ENCODE measurements at places on chromosomes 7 and 10.
A peak's percentile ranks its signal among the peaks of the same experiment; 100 is the strongest.

DNA sequence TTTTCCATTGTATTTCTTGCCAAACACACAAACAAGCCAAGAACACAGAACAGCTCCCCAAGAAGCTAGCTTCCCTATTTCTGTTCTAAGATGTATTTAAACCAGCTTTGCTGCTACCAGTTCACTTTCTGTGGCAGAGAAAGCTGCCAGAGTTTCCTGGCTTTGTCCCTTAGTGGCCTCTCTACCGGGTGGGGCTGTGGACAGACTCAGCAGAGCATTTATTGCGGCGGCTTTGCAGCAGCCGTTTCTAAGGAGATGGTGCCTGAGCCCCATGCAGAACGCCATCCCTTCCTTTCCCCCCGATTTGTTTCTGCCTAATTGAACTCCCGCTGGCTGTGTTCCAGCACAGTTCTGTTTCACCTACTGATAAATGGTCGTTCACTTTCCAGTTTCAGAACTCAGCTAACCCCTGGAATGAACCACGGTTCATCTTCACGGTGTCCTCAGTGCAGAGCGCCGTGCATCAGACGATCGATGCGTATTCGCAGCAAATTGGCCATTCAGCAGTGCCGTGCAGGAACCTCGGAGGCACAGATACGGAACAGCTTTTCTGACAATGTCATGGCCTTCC lies 33.8 kb upstream of the SFMBT2 start:
- no peak for DNase-seq

GRCh38 chr10:109126016-109126415 lies 797.3 kb downstream of the XPNPEP1 start:
- no peak for DNase-seq

- DNase-seq = no peak
Observed at GRCh38 chr7:30731581-30731980, 20.4 kb upstream of the INMT start.

- DNase-seq = no peak
Observed at GRCh38 chr7:2725178-2726105, 37.4 kb downstream of the AMZ1 start.

DNA sequence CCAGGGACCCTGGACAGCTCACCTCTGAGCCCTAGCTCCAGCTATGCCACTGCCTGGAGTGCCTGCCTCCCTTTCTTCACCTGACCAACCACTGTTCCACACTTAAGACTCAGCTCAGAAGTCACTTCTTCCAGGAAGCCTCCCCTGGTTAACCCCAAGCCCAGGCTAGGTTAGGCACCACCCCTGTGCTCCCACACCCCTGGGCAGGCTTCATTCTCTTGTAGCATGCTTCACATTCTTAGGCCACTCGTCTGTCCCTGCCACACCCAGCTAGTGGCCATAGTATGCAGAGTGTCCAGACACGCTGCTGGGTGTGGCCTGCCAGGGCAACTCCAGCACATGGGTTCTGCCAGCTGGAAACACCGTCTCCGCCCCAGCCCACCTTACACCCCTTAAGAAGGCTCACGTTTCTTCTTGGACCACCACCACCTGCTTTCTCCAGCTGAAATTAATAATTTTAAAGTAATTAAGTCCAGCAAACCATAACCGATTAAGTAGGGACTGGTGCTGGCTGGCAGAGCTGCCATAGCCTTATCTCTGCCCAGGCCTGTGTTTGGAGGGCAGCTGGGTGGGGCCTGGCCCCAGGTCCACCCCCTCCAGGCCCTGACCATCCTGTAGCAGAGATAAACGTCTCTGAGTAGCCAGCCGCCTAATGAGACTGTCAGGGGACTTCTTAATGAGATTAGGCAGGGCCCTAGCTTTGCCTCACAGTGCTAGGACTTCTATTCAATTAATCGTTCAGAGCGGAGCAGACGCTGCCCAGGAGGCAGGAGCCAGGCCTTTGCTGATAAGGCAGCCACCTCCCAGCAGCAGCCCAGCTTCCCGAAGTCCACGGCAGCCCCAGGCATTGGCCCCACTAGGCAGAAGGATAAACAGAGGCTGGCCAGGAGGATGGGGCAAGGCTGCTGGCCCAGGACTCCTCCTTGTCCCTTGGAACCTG lies 20.5 kb downstream of the GRID1 start:
- DNase-seq = no peak

DNA sequence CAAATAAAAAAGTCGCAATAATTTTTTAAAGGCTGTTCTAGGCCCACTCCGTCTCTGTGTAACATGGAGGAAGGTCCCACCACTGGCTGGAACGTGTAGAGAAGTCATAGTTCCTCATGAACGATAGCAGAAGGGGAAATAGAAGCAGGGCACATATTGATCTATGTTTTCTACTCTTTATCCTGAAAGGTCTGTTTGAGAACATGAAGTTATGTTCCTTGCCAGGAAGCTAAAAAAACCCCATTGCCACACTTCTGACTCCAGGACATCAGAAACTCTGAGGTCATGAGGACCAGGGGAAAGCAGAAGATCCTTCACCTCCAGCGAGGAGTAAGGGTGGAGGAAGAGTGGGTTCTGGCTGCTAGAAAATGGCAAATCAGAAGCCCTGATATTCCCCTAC lies 10.8 kb downstream of the ANKRD22 start:
- no peak for DNase-seq

DNA sequence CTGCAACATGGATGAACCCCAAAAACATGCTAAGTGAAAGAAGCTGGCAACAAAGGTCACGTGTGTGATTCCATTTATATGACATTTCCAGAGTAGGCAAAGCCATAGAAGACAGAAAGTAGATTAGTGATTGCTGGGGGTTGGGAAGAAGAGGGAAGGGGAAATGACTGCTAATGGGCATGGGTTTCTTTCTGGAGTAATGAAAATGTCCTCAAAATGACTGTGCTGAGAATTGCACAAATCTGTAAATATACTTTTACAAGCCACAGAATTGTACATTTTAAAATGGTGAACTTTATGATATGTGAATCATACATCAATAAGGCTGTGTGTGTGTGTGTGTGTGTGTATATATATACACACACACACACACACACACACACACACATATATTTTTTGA lies 15.8 kb downstream of the MMS19 start:
- no peak for DNase-seq

- DNase-seq = no peak
Observed at GRCh38 chr7:55432506-55432905, 67.4 kb downstream of the LANCL2 start.

GRCh38 chr7:54664235-54665228 lies 94.5 kb downstream of the SEC61G start:
- DNase-seq = peak; percentile 38

DNA sequence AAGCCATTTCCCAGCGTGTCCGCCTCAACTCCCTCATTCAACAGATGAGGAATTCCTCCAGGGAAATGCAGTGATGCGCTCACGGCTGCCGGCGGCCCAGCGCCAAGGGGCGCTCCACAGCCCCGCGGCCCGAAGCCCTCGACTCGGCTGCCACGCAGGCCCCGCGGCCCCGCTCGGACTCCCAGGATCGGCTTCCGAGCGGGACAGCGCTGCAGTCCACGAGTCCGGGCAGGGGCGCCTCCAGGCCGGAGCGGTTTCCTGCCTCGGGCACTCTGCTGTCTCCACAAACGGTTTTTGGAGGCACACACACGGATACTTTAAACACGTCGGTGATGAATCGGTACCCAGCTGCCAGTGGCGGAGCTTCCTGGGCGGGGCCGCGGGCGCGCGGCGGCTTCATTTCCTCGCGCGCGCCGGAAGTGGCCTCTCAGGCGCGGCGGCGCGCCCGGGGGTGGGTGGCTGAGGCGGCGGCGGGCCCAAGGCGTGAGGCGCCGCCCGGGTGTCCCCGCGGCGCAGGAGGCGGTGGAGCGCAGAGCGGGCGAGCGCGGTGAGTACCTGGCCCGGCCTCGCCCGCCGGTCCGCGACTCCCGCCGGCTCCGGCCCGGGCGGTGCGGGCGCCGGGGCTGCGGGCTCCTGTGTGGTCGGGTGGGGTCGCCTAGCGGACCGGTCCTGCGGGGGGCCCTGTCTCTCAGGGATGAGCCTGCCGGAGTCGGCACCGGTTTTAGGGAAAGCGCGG lies at the start of gene CSGALNACT2:
Gene CSGALNACT2 (plus strand): TSS at position 425 of the 736 bp plus-strand sequence. CDS start 16,705 bp downstream, outside the sequence.
- peak; percentile 90 for DNase-seq

DNA sequence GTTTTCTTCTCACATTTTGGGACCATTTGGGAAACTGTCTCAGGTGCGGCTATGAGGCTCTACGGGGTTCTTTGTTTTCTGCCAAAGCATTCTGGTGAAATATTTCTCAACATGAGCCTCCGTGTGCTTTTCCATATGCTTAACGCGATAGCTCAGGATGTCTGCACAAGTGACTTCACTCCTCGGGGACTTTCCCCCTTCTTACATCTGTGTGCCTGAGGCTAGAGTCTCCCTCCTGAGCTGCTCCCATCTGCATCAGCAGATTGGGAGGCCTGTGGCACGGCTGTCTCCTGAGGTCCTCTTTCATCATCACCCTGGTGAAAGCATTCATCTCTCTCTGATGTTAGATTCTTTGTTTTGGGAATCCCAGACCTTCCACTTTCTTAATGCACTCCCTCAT lies 1190.9 kb downstream of the TYW1 start:
- DNase-seq = no peak

DNA sequence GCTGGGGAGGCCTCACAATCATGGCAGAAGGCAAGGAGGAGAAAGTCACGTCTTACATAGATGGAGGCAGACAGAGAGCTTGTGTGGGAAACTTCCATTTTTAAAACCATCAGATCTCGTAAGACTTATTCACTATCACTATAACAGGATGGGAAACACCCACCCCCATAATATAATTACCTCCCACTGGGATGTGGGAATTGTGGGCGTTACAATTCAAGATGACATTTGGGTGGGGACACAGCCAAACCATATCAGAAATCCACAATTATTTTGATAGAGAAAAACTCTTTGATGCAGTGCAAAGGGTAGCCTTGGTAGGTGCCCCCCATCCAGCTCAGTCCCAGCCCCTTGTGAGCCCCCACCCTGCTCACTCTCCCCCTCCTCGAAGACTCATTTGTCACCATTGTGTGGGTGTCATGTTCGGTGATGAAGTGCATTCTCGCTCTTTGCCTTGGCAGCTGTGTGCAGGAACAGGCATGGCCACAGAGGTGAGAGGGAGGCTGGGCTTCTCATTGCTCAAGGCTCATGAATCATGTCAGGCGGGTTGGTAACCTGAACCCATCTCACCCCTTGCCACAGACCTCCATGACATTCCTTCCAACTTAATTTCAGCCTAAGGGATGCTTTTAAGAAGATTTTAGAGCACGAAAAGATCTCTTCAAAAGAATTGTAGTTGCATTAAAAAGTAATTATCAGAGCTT lies 75.9 kb downstream of the BUB3 start:
- DNase-seq = no peak

- no peak for DNase-seq
Observed at GRCh38 chr7:5394264-5395105, 29.1 kb downstream of the TNRC18 start.
